ENCODE measurements at places on chromosomes 2 and 18. TPM values are rescaled to one million over a fixed set of nuclear protein-coding genes. Genes with fewer than 3 reads are reported as not detected.

TLX2 gene
- total RNA-seq: not detected

GRCh38 chr18:11873670-11874340 is 22.6 kb downstream of the CHMP1B start:
- no peak for DNase-seq

MRPL53 gene
- 33.2 TPM for total RNA-seq

DNA sequence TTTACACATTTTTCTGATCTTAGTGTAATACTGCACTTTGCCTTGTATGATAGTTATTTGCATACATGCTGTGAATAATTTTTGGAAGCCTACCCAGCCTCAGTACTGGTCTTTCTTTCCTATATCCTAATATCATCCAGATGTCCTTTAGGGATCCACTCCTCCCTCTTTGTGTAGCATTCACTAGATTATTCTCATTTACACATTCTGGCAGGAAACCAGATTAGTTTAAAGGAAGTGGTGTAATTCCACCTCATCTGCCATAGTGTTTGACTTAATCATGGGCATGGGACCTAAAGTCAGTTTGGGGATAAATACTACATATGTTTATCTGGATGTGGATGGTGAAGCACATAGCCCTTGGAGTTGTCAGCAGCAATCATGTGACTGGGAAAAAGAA is 444.9 kb upstream of the MAP2 start:
- DNase-seq: no peak

DNA sequence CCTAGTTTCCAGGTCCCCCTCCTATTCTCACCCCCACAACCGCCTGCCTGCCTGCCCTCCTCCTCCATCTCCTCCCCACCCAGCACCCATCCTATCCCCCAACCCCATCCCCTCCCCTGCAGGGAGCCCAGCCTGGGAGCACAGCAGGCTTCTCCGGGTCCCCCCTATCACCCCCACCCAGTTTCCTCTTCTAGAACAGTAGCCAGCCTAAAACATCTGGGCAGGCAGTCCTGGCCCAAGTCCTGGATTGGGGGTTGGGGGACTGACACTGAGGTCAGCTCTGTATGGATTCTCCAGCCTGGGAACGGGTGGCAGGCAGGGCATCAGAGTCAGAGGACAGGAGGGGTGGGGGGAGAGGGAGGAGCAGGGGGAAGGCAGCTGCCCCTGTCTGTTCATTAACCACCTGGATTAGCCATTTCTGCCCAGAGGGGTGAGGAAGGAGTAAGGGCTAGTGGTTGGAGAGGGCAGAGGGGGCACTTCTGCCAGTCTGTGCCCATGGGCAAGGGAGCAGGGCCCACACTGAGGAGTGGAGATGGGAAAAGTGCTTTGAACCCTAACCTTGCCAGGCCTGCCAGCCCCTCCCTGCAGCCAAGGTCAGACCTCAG is 60.0 kb downstream of the TNS1 start:
- no peak for DNase-seq

AGXT gene
- total RNA-seq: 0.92 TPM

TUBB6 gene
- 42.4 TPM for total RNA-seq

- DNase-seq: no peak
These were observed 27.8 kb downstream of the NXPH2 start for GRCh38 chr2:138752197-138752956.

GRCh38 chr2:96485751-96486651 is 19.2 kb downstream of the NEURL3 start:
- peak; percentile 93 for DNase-seq

USP37 gene
- total RNA-seq: 15.0 TPM

LONRF2 gene
- total RNA-seq: 43.2 TPM

DNA sequence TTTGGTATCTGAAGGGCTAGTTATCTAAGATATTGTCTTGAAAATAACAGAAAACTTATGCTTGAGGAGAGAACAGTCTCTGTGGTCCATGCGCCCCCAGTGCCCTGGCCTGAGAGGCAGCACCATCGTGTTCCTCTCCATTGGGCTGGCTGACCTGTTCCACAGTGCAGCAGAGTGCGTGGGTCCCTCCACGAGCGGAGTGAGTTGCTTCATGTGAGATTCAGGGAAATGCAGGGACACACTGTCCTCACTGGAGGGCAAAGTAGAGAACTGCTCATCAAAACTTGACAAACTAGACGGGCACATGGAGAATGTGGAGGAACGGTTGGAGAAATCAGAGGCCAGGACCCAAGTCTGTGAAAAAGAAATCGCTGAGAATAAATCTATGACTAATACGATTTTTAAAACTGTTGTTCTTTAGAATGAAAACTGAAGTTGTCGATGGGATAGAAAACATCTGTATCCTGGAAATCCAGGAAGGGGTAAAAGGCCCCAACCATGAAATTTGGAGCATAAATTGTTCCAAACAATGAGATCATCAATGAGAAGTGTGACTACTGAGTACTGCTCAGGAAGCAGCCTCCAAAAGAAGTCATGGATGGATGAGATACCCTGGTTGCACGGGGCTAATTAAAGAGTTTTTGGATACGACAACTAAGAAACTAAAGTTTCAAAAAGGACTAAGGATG is 58.1 kb downstream of the REV1 start:
- DNase-seq: no peak

ASB18 gene
- total RNA-seq: not detected

- DNase-seq: no peak
These were observed 59.5 kb downstream of the SLC66A3 start for GRCh38 chr2:11214770-11215169.

DNA sequence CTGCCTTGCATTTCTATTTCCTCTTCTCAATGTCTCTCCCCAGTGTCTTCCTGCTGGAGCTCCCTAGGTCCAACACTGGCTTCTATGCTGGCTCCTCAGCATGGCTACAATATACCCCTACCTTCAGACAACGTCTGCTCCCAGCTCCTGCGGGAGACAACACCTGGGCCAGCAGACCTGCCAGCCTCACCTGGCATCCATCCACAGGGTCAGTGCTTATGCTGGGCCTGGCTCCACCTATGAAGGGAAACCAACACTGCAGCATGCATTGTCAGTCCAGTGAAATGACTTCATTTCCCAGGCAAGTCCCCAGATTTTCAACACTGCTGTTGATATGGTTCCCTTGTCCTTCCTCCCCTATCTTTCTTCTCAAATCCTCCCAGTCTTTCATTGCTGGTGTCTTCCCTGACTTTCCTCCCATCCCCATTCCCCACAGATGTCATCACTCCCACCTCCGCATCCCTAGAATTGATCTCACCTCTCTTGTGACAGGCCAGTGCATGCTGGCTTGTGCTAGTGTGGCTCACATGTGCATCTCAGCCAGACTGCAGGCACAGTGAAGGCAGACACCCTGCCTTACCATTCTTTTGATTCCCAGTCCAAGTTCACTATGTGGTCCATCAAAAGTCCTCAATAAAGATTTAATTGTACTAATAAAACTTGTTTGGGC is 98.0 kb downstream of the MYO5B start:
- DNase-seq: no peak

DNA sequence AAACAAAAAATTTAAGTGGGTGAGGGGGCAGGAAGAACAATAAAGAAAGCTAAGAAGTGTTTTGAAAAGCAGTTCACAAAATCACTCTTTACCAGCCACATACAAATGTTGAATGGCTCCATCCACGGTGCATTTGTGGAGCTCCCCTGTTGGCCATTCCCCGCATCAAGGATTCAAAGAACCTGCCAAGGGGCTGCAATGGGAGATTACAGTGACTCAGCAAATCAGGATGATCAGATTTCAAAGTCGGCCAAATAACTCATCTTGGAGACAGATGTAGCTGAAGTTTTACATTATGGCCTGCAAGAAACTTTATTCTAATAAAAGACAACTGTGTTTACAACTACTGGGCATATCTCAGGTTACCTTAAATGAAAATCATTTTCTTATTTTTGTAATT is 26.9 kb downstream of the COL4A3 start:
- no peak for DNase-seq

ABCG5 gene
- not detected for total RNA-seq

NEB gene
- total RNA-seq: 32.5 TPM

- DNase-seq: no peak
These were observed 6.9 kb upstream of the POLR2D start for GRCh38 chr2:127864877-127865276.

LCLAT1 gene
- total RNA-seq: 21.9 TPM

NEU2 gene
- not detected for total RNA-seq

- DNase-seq: no peak
These were observed 53.8 kb downstream of the SKA1 start for GRCh38 chr18:50428531-50429206.

C2orf42 gene
- 16.9 TPM for total RNA-seq

C2orf80 gene
- total RNA-seq: not detected

KIAA2012 gene
- total RNA-seq: not detected

CPSF3 gene
- total RNA-seq: 33.9 TPM

TMEM17 gene
- 4.8 TPM for total RNA-seq

ZCCHC2 gene
- total RNA-seq: 13.6 TPM

KCNJ3 gene
- 0.17 TPM for total RNA-seq

DNA sequence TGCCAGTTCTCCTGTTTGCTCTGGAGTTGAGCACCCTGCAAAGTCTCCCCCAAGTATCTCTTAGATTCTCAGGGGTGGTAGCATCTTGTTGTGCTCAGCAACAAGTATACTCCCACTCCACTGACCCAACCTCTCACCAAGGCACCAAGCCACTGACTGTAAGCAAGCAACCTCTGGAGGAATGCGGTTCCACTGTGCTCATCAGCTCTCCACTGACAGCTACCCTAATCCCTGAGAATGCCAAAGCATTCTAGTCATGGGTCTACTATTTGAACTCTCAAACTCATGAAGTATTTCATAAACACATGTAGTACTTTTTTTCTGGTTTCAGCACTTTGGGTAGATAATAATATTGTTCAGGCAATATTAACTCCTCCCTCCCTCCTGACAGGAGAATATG is 170.0 kb downstream of the EPHA4 start:
- DNase-seq: no peak

LDLRAD4 gene
- 64.5 TPM for total RNA-seq

DNA sequence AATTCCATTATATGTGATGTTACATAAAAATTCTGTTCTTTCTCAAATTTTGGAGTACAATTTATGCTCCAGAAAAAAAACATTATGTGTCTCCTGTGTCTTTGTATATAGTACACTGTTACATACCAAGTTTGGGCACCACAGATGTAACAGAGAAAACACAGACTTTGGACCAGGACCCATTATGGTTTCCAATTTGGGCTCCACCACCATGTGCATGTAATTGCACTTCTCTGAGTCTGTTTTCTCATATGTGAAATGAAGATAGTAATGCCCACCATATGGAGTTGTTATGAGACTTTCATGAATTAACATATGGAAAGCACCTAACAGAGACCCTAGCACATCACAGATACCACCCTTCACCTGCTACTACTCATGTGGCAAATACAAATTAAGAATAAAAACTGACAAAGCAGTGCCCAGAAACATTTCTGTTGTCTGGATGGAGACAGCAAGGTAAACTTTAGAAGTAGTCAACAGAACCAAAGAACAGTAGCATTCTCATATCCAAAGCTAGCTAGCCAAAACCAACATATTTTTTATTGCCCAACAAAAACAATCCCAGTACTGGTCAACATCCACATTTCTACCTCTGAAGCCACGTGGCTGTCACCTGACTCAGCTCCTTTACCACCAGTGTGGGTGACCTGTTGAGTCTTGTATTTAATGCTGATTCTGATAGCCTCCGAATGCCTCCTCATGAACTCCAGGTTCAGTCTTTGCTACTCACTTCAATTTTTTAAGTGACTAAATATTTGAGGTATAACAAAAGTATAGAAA is 42.9 kb downstream of the ANTXR1 start:
- DNase-seq: no peak

DNA sequence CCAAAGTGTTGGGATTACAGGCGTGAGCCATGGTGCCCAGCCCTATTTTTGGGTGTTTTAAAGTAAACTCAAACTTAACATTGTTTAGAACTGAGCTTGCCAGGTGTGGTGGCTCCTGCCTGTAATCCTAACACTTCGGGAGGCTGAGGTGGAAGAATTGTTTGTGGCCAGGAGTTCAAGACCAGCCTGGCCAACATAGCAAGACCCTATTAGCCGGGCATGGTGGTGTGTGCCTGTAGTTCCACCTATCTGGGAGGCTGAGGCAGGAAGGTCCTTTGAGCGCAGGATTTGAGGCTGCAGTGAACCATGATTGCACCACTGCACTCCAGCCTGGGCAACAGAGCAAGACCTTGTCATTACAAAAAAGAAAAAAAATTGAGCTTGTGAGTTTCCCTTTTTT is 17.5 kb downstream of the SFTPB start:
- no peak for DNase-seq

DNA sequence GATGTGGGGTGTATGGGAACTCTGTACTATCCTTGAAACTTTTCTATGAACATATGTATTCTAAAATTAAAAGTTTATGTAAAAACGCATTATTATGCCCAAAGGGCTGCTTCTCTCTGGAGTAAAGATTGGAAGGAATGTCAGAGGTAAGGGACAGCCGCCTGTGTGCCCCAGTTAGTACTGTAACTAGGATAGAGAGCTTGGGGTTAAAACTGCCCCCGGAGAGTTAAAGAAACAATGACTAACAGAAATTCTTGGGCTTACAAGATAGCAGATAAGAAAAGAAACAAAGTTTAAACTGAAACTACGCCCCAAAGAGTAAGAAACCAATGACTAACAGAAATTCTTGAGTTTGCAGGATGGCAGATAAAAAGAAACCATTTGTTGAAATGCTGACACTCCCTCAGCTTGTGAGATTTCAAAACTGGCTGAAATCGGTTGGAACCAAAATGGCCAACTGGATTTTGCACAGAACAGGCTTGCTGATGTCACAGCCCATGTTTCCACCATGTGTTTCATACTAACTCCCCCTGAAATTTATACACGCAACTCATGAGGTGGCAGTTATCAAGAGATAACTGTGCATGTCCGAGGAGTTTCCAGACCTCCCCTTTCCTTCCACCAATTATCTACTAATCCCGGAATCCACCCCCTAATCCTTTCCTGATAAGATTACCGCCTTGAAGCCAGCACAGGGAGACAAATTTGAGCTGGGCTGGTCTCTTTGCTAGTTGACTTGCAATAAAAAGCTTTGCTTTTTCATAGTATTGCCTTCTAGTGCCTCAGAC is 8.7 kb upstream of the TXNDC2 start:
- peak; percentile 48 for DNase-seq

GRCh38 chr2:190110699-190111098 is 48.2 kb upstream of the MSTN start:
- no peak for DNase-seq

DNA sequence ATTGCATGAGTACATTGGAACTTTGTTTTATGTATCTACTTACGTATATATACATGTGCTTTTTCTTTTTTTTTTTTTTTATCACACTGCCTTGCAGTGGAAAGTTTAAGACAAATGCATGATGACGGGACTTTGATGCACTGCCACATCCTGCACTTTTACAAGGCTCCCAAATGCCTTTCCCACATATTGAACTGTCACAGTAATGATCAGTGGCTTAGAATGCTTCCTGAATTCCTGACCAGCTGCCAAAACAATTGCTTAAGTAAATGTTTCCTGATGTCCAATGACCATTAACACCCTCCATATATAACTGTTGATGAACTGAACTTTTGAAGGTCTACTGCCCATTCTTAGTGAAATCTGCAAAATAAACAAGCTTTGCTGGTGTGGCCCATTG is 60.2 kb downstream of the LYPD6B start:
- DNase-seq: no peak

KCNK3 gene
- total RNA-seq: 395 TPM

GRCh38 chr2:202723746-202724145 is 89.0 kb downstream of the FAM117B start:
- no peak for DNase-seq

- no peak for DNase-seq
These were observed 3.5 kb upstream of the B3GNT7 start for GRCh38 chr2:231391981-231392380.

All from adrenal gland (tissue), 19 donors.